ENCODE measurements at places on chromosomes 12 and 14.

DNA sequence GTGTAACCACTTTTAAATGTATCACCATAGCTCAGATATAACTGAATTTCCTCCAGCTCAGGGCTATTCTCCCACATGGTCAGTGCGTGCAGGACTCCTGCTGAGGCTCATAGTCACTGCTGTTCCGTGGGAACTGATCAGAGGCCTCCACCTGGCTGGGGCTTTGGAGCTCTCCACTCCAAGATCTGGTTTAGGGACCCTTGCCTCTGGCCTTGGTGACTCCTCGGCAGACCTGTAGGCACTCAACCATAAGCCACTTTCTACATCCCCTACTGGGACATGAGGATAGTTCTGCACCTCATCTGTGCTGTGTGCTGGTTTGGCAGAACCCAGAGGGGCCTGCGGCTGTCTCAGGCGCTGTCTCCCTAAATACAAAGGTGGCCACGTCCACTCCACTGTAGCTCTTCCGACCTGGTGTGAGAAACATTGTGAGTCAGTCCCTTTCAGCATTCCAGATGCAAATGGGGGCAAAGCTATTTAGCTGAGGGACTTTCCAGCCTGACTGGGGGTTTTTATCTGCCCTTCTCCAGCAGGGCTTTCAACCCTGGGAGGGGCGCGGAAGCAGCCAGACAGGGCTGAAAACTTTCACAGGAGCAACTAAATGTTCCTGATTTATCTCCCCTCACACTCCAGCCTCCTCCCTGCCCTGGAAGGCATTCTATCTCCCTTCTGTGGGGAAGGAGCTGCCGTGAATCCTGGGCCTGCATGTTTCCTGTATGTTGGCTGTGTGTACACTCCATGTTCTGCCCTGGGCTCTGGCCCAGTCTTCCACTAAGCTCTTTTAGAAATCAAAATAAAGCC, 218.3 kb upstream of the DAAM1 start:
- no peak for DNase-seq

DNA sequence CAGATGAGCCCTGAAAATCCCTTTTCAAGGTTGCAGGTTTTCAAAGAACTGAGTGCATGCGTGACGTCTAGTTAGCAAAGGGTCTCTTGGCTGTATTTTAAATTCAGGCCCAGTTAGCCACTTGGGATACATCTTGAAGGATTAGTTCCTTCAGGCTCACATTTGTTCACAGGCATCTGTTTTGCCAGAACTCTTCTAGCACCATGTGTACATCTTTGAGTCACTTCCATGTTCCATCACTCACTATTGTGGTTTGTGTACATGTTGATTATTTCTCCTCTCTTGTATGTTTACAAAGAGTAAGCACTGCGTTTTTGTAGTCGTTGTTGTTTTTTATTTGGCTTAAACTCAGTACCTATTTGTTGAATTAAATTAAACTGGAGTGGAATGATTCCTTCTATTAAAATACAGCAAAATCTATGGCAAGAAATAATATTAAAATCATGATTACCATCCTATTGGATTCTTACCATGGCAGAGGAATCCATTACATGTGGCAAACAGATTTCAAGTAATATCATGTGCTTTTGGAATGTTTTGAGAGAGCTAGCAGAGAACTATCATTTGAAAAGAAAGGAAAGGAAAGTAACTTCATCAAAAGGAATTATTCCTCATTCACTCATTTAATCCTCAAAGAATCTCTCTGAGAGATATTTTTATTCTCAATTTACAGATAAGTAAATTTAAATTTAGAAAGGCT, 438.9 kb upstream of the FAR2 start:
- DNase-seq: no peak

- no peak for DNase-seq
Observed at GRCh38 chr12:46921048-46921763, 95.4 kb upstream of the SLC38A4 start.

- peak; percentile 29 for DNase-seq
Observed at GRCh38 chr12:6852651-6853354, 853 bp downstream of the USP5 start.

DNA sequence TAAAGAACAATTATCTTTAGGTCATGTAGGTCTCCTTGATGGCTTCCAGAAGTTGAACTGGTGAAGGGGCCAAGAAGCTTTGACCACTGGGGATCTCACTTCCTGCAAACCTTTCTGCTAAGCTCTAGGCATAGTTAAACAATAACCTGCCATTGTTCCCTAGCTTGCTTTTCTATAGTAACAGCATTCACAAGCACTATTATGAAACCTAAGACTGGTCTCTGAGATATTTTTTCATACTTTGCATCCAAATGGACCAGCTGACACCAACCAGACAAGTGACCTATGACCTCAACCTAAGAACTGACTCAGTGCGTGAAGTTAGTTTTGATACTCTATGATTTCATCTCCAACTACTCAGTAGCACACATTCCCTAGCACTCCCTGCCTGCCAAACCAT, 129.1 kb downstream of the PTPRB start:
- DNase-seq: no peak

DNA sequence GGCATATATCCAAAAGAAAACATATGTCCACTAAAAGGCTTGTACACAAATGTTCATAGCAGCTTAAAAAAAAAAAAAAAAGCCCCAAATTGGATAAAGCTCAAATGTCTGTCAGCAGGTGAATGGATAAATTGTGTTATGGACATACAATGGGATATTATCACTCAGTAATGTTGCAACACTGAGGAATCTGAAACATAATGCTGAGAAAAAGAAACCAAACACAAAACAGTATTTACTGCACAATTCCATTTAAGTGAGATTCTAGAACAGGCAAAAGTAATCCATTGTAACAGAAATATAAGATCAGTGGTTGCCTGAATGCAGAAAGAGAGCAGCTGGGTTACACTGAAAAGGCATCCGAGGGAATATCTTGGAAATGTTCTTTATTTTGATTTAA, 117.9 kb downstream of the SLC15A5 start:
- DNase-seq: no peak

DNA sequence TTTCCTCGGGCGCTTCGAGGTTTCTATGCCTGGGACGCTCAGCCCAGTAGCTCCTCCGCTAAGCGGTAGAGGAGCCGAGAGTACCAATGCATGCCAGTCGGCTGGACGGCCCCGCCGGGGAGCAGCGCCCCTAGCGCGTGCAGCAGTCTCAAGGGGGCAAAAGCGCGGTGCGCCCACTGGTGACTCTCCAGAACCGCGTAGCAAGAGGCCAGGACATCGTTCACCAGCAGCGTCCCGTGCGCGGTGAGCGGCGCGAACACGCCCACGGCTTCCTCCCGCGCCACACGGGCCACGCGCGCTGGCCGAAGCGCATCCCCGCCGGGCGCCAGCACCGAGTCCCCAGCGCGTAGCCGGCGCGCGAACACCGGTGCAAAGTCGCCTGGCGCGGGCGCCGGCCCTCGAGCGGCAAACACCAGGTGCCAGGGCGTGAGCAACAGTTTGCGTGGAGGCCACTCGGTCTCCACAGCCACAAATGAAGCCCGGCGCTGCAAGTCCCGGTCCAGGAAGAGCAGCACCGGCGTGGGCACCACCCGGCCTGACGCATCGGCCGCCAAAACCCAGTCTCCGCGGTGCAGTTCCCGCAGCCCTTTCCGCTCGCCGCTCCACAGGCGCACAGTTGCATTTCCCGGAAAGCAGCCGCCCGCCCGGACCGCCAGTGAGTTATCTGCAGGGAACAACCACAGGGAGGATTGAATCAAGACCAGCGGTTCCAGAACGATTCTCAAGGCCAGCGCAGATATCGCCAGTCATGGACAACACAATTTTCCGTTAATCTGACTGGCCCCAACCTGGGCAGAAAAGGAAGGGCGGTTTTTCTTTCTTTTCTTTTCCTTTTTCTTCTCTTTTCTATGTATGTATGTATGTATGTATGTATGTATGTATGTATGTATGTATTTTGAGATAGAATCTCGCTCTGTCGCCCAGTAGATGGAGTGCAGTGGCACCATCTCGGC, 4.5 kb downstream of the DHH start:
- no peak for DNase-seq

DNA sequence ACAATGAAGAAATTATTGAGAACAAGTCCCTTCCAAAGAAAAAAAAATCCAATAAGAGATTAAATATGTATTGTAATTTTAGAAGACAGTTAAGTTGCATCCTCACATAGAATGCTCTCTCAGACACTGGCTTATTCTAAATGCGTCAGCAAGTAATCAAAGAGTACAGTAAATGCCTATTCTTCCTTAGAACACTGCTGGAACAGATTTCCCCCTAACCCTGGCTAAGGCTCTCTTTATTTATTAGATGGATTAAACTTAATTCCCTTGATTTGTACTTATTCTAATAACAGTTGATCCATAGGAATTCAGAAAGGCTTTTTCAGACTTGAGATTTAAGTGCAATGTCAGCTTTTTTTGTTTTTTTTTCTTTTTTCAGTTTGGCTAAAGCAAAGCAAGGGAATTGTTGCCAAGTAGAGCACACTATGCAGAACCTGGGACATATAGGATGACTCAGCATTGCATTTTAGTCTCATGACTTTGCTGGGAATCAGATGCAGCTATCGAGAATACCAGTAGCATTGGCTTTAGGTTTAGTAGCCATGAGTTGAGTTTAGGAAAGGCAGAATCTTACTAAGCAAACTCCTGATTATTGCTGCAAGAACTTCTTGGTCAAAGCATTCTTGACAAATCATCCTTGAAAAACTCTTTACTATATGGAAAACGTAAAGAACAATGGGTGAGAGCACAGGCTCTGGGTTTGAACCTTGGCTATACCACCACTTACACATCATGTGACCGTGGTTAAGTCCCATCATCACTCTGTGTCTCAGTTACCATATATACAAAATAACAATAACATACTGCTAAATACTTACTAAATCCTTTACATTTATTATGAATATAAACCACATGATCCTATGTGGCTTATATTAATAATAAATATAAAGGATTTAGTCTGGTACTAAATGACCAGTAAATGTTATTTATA, 26.7 kb downstream of the MED21 start:
- no peak for DNase-seq

GRCh38 chr12:25591144-25591543, 38.1 kb upstream of the LMNTD1 start:
- DNase-seq: no peak

GRCh38 chr14:53626761-53627160, 329.9 kb downstream of the BMP4 start:
- no peak for DNase-seq

DNA sequence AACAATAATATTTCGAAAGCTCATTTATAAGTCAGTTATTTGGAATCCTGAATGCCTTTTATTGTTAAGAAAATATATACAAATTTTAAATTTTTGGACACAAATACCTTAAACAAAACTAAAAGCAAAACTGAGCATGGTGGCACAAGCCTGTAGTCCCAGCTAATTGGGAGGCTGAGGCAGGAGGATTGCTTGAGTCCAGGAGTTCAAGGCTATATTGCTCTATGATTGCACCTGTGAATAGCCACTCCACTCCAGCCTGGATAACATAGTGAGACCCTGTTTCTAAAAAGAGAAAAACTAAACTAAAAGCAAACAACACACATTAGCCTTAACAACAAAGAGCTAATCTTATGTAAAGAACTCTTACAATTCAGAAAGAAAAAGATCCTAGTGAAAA, 78.8 kb downstream of the SMOC1 start:
- no peak for DNase-seq

DNA sequence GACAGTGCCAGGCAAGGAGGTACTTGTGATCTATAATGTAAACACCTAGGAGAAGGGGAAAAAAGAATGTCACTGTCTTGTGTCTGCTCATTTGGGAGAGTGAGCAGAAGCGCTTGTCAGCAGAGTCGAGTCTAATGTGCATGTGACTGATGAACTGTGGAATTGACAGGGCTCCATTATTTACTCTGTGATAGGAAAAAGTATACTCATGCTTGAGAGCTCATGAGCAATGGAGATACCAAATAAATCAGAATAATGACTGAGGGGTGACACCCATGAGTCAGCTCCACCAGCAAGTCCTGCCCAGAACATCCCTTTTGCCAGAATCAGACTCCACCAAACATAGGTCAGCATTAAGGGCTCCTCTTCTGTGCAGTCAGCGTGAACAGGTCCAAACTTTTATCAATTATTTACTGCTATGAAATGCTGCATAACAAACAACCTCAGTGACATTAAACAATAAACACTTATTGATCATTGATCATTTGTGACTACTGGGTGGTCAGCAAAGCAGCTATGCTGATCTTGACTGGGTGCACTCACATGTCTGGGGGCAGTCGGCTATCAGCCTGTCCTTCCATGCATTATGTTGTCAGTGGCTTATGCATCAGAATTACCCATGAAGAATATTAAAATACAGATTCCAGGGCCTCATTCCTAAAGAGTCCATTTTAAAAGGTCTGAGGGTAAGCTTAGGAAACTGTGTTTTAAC, 29.2 kb upstream of the WSCD2 start:
- no peak for DNase-seq

- DNase-seq: no peak
Observed at GRCh38 chr12:21551841-21552465, 25.9 kb downstream of the SPX start.

DNA sequence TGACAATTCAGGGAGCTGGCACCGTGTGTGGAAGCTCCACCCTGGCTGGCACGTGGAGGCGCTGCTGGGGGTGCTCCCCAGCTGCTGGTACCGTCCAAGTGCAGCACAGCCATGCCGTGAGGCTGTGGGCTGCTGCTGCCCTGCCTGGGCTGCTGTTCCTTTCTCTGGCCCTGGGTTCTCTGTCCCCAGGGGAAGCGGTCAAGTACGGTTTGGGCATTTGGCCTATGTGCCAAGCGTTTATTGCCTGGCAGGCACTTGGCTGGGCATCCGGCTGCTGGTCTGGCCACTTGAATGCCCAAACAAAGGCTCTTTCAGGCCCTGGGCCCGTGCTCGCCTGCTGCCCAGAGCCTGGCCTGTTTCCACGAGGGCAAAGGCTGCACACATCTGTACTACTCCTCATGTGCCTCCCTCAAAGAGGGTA, 39.6 kb downstream of the RHOF start:
- DNase-seq: no peak

DNA sequence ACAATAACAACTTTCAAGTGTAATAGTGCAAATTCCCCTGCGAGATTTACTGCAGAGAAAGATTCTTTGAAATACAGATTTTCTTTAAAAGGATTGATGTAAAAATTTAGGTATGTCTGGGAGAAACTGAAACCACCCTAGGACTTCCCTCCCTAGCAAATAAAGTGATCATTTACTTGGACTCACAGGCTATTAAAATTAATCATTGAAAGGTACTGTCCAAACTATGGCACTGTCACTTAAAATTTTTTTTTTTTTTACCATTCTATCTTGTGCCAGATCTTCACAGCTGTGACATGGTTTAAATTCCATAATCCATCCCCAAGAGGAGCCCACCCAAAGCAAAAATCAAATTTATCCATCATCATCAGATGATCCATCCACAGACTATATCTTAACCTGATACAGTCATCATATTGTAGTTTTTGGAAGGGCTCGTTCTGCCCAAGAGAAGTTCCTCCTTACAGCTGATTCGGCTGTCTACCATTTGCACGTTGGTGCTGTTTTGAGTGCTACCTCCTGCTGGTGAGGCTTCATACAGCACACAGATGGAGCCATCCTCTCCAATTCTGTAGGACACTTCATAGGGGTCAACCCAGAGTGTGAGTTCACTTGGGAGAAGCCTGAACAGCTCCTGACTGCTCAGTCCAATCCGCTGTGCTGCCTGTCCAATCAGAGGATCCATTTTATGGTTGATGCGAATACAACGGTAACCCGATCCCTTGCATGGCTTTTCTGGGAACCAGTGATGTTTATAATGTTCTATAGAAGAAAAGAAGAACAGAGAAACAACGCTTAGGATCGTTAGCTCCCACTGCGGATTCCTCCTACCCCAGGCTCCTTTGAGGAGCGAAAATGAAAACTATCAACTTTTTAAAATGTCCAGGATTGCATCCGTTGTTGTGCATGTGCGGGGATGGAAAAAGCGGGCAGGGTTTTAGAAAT, 1.7 kb downstream of the BTG1 start:
- DNase-seq: peak; percentile 58

GRCh38 chr14:79544698-79545070, 666.6 kb downstream of the DIO2 start:
- DNase-seq: no peak
